ENCODE measurements at places on chromosomes 7 and 10.
A peak's percentile ranks its signal among the peaks of the same experiment; 100 is the strongest.

DNA sequence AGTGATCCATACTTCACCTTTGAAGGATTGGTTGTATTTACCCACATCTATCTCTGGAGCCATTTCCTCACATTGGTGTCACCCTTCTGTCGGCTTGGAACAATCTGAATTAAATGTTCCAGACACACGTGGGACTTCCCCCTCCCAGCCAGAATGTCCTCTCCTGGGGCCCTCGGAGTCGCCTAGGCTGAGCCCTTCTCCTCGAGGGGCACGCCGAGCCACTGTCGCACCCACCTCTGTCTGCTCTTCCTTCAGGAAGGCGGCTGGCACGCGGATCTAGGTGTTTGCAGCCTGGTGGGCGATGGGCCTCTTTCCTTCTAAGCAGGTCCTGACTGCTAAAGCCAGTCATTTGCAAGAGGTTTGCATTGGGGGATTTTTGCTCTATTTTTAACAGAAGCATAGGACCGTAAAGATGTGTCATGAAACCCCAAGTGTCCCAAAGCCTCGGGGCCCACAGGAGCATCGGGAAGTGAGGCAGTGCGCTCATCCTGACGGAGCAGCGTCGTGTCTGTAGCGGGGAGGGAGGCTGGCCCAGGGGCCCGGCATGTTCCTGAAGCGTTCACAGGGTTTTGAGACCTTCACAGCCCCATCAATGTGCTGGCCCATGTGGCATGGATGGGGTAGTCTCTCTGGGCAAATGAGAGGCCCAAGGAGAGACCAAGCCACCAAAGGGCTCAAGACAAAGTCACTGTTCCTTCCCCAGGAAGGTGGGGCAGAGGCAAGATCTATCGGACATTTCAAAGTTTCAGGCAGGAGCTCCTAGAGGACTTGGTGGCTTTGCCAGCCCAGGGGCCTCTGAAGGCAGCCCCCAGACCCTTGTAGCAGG is 86.7 kb downstream of the RGS10 start:
- no peak for DNase-seq

- no peak for DNase-seq
Observed at GRCh38 chr10:102665904-102666509, 21.7 kb downstream of the TRIM8 start.

GRCh38 chr7:151125470-151125845 is 39.2 kb downstream of the AGAP3 start:
- no peak for DNase-seq

DNA sequence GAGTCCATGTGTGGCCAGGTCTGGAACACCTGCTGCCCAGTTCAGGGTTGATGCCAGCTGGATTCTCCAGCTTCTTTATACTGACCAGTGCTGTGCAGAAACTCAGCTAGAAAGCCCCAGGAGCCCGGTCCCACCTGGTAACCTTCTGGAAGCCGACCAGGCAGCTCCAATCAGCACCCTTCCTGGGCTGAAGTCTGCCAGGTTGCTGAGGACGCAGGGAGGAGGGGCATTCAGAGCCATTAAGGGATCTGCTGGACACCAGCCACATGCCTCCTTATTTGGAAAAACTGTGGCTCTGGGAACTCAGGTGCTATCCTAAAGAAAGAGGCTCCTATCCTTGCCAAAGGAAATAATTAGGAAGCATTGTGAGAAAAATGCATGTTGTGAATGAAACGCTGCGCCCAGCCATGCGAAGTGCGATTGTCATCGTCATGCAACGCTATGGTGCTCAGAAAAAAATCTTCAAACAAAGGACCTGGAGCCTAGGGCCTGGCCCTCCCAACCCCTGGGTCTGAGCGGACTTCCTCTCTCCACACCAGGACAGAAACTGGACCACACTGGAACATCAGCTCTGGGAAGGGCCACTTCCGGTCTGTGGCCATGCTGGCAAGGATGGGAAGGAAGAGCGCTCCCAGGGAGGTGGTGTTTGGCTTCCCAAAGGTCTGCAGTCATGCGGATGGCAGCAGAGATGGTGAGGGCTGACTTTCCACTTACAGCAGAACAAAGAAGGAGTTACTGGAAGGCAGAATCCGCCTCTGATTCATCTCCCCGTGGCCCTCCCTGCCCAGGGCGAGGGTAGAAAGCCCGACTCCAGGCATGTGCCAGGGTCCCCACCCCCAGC is 90.1 kb downstream of the FAM53B start:
- DNase-seq = no peak

GRCh38 chr7:120353171-120353570 is 80.2 kb downstream of the KCND2 start:
- DNase-seq = no peak

- DNase-seq = no peak
Observed at GRCh38 chr7:155090684-155091083, 20.6 kb downstream of the HTR5A start.

DNA sequence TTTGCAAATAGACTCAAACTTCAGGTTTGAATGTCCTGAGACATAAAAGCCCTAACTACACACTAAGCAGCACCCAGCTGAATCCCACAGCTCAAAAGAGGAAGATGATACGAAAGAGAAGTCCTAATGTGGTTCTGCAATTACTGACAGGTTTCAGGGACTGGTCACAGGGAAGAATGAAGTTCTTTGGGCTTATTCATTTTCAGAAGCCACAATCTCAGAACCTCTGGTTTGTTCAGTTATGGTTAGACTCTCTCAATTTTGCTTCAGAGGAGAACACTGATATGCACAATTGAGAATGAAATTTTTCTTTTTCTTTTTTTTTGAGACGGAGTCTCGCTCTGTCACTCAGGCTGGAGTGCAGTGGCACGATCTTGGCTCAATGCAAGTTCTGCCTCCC is 94.6 kb upstream of the FAM180A start:
- DNase-seq = no peak

DNA sequence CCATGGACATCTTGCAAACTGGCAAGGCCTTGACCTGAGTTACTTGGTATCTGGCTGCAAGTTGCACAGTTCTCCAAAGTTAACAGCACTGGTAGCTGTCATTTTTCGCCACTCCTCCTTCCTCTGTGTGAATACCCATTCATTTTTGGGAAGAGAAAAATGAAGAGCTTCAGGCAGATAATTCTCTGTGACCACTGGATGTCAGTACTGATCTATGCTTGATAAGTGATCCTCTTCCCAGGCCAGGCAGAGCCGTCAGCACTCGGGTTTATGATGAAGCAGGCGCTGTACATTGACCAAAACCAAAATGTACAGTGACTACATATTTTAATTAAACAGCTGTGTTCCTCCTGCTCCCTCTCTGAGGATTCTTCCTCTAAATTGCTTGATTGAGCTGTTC is 55.9 kb upstream of the PDZD8 start:
- no peak for DNase-seq

DNA sequence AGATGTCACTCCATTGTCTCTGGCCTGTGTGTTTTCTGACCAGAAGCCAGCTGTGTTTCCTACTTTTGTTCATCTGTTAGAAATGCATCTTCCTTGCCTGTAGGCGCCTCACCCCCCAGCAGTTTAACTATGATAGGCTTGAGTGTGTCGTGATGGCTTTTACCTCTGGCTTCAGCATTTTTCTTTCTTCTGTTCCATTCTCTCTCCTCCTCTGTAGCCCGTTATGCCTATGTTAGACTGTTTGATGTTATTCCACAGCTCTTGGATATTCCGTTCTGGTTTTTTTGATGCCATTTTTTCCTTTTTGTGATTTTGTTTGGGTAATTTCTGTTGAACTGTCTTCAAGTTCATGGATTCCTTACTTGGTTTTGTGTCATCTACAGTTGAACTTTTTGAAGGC is 17.9 kb downstream of the MMP21 start:
- DNase-seq = no peak

GRCh38 chr10:23095966-23096801 is 805 bp downstream of the MSRB2 start:
- DNase-seq = peak; percentile 54

- no peak for DNase-seq
Observed at GRCh38 chr7:95593343-95593742, 3.0 kb downstream of the PDK4 start.

- no peak for DNase-seq
Observed at GRCh38 chr10:131876508-131876907, 24.3 kb upstream of the PPP2R2D start.

DNA sequence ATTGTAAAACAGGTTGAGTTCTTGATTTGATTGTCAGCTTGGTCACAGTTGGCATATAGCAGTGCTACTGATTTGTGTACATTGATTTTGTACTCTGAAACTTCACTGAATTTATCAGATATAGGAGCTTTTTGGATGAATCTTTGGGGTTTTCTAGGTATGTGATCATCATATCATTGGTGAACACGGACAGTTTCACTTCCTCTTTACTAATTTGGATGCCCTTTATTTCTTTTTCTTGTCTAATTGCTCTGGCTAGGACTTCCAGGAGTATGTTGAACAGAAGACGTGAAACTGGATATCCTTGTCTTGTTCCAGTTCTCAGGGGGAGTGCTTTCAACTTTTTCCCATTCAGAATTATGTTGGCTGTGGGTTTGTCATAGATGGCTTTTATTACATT is 86.9 kb downstream of the EXOC4 start:
- DNase-seq = no peak

- DNase-seq = no peak
Observed at GRCh38 chr10:5911670-5912069, 21.6 kb downstream of the FBH1 start.

GRCh38 chr7:158606671-158607424 is 19.2 kb upstream of the PTPRN2 start:
- no peak for DNase-seq

- no peak for DNase-seq
Observed at GRCh38 chr10:68135922-68136792, 26.9 kb downstream of the MYPN start.

GRCh38 chr10:43166207-43166879 is 28.1 kb downstream of the CSGALNACT2 start:
- no peak for DNase-seq

GRCh38 chr10:110845756-110846620 is 25.7 kb upstream of the PDCD4 start:
- DNase-seq = no peak

DNA sequence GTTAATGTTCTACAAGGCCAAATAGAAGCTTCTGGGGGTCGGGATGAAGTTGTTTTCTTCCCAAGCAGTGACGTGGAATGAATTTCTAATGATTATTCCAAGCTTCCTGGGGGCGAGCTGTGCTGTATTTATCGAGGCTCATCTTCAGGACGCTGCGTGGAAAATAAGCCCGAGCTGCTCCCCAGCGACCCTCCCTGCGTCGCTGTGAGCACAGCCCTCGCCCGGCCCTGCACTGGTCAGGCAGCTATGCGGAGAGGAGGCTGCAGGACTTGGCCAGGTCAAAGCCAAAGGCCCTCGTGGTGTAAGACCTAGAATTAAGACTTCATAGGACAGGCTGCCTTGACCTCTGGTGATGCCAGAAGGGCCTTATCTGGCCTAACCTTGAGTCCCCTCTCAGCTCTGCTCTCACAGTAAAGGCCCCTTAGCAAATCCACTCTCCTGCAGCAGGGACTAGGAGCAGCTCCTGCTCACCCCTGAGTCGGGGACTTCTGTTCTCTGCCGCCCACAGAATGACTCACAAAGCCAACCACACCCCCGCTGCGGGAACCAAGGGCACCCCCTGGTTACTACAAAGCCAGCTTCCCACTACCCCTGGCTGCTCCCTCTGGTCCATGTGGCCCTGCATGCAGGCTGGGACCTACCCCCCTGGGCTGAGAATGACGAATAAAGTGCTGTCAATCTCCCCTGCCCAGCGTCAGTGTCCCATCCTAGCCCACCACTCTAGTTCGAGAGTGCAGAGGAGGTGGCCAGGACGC is 501.6 kb downstream of the TCERG1L start:
- DNase-seq = no peak

- DNase-seq = no peak
Observed at GRCh38 chr10:49140304-49141177, 6.7 kb upstream of the FAM170B start.

DNA sequence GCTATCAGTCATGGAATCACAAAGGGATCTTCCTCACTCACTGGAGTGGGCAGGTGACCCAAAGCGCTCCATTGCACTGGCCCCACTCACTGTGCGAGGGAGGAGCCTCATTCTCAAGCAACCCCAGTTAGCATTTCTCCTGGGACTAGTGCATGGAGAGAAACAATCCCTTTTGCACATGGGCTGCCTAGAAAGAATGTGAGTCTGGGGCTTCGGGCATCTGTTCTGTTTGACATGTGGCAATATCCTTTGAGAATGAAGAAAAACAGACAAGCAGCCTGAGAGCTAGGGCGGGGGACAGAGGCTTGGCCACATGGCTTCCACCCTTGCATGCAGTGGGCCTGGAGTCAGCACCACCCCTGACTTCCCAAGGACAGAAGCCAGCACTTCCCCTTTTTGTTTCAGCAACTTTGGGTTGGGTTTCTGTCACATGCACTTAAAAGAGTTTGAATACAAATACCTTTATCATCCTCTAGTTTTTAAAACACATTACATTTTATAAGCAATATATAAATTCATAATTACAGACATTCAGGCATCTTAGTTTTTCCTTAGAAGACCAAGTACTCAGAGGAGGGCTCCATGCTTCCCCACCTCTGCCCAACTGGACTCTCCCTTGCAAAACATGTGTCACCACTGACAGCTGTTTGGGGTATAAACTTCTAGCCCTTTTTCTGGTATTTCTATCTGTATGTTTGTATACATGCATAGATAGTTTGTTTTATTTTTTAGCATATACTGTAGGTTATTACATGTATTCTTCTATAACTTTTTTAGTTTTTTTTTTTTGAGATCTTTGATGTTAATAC is 73.8 kb downstream of the RBM20 start:
- no peak for DNase-seq

- DNase-seq = no peak
Observed at GRCh38 chr7:32522746-32523530, 27.6 kb downstream of the AVL9 start.

DNA sequence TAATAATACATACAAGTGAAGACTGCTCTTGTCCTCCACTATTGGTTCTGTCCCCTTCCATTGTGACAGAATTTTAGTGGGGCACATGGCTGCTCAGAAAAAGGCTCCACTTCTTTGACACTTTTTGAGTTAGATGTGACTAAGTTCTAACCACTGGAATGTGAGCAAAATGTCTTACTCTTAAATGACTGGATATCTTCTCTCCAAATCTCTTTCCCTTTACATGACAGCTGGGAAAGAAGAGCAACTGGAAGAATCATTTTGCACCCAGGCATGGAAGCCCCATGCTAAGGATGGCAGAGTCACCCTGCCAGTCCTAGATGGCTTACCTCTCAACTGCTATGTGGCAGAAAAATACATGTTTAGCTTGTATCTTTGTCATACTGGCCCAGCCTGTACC is 97.7 kb downstream of the CACNA2D1 start:
- DNase-seq = no peak

DNA sequence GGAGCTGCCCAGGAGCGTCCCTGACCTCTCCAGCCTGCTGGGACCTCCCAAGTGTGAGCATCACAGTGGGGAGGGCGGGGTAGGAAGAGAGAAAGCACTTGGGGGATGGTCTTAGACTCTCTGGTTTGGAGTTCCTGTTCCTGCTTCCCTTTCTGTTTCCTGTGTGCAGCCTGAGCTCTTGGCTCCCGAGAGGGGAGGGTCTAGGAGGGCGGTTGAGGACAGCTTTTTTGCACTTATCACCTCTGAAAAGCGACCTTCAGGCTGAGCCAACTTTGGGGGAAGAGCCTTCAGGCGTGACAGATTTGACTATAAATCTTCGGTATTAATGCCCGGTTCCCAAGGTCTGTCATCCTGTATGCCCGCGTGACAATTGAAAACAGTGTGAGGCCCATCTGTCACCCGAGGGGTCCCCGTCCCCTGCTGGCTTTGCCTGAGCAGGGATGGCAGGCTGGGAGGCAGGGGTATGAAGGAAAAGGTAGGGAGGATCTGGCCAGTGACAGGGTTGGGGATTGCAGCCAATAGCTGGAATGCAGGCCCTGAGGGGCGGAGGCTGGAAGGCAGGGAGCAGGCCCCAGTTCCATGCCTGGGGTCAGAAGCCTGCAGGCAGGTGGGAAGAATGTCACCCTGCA is 78.6 kb downstream of the CDH23 start:
- no peak for DNase-seq

- peak; percentile 28 for DNase-seq
Observed at GRCh38 chr10:74824184-74824899, 2.1 kb upstream of the KAT6B start.

All from CD4-positive, alpha-beta T cell treated with Interleukin-10 for 1 hour (primary cell).